Left ventricle myocardium inferior (tissue), 1 donor: ENCODE measurements at places on chromosomes 16 and 17.

- H3K27me3 ChIP-seq, result no peaks in the 10 kb centered on the region
- H3K36me3 ChIP-seq, result peaks cover 13% of the 10 kb centered on the region
Observed at GRCh38 chr17:59093702-59094231, 12.9 kb downstream of the TRIM37 start.

- H3K4me3 ChIP-seq, result peak overlapping the region; percentile 79
- H3K36me3 ChIP-seq, result peaks cover 18% of the 10 kb centered on the region
- peaks cover 40% of the 10 kb centered on the region for H3K4me1 ChIP-seq
- peak; percentile 63 for DNase-seq
- peaks cover 7% of the 10 kb centered on the region for H3K27me3 ChIP-seq
- H3K27ac ChIP-seq, result peak overlapping the region; percentile 95
Observed at GRCh38 chr17:28712032-28712704, 480 bp upstream of the PROCA1 start.

DNA sequence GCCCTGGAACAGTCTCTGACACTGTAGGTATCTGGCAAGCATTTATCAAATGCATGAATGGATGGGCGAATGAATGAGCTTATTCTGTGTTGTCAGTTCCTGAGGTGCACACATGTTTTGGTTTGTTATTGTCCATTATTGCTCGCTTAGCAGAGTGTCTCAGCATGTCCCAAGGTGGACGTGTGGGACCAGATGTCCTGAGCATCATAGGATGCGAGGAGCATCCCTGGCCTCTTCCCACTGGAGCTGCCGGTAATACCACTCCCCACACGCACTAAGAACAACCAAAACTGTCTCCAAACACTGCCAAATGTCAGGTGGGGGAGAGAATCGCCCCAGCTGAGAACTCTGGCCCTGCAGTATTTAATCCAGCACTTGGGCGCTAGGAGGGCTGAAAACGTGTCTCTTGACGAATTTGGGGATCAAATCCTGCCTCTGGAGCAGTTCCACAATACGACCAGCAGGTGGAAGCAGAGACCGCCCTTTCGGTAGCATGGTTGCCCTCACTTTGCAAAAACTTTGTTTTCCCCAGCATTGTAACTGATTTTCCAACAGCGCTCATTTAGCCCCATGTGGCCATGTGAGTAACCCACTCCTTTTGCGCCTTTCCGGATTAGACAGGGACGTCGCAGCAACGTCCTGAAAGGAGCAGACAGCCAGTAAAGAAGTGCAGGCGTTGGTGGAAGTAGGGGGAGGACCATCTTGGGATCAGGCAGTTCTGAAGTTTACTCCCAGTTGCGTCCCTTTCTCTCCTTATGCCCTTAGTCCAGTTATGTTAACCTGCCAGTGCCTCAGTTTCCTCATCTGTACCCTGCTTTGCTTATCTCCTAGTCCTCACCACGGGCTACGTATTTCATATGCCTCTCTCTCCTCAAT, 22.7 kb downstream of the TMEM114 start:
- H3K27ac ChIP-seq, result no peak overlapping the region
- DNase-seq, result peak; percentile 53
- H3K36me3 ChIP-seq, result no peaks in the 10 kb centered on the region
- no peak overlapping the region for H3K4me3 ChIP-seq
- H3K4me1 ChIP-seq, result peaks cover 19% of the 10 kb centered on the region
- H3K27me3 ChIP-seq, result peaks cover 36% of the 10 kb centered on the region

DNA sequence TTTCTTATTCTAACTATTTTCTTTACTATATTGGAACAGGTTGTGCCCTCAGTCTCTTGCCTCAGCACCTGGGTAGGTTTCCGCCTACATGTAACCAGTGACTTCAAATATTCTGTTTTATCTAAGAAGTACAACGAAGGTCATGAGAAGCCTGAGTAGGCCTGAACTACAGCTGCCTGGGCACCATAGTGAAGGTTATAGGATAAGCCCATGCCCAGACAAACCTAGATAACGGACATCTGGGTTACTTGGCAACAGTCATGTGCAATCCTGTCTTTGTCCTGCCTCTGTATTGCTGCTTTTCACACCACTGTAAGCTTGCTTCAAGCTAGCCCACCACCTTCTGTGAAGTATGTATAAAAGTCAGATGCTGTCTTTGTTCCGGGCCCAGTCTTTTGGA, 25.4 kb upstream of the ARL4D start:
- no peak overlapping the region for H3K4me3 ChIP-seq
- no peaks in the 10 kb centered on the region for H3K27me3 ChIP-seq
- no peak for DNase-seq
- H3K27ac ChIP-seq, result peak overlapping the region; percentile 100
- H3K4me1 ChIP-seq, result peaks cover 53% of the 10 kb centered on the region

GRCh38 chr16:46843898-46844642, 13.1 kb upstream of the C16orf87 start:
- H3K36me3 ChIP-seq, result no peaks in the 10 kb centered on the region
- H3K27me3 ChIP-seq, result peaks cover 41% of the 10 kb centered on the region
- no peak for DNase-seq
- H3K27ac ChIP-seq, result no peak overlapping the region

- no peaks in the 10 kb centered on the region for H3K27me3 ChIP-seq
- DNase-seq, result no peak
- no peaks in the 10 kb centered on the region for H3K4me1 ChIP-seq
- H3K36me3 ChIP-seq, result peaks cover 89% of the 10 kb centered on the region
- no peak overlapping the region for H3K4me3 ChIP-seq
Observed at GRCh38 chr16:67730326-67730725, 11.2 kb upstream of the GFOD2 start.

DNA sequence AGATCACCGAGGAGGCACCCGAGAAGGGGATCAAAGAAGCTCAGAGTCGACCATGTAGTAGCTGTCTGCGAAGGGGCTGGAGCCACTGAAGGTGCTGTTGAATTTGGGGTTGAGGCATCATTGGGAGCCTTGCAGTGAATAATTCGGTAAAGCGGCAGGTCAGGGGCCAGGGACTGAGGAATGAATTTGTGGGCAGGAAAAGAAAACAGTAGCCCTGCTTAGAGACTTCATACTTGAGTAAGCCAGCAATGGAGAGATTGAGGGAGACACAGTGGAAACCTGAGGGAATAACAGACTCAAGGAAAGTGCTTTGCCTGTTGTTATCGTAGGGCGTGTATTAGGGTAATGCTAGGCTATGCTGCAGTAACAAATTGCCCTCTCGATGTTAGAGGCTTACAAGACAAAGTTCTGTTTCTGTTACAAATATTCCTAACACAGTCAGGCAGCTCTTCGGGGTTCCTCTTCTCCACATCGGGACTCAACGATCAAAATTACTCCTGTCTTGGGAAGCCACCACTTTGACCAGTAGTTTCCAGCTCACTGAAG, 13.4 kb upstream of the HERPUD1 start:
- peak overlapping the region; percentile 67 for H3K27ac ChIP-seq
- H3K27me3 ChIP-seq, result no peaks in the 10 kb centered on the region
- H3K4me1 ChIP-seq, result peaks cover 36% of the 10 kb centered on the region
- H3K36me3 ChIP-seq, result no peaks in the 10 kb centered on the region
- H3K4me3 ChIP-seq, result no peak overlapping the region
- no peak for DNase-seq

DNA sequence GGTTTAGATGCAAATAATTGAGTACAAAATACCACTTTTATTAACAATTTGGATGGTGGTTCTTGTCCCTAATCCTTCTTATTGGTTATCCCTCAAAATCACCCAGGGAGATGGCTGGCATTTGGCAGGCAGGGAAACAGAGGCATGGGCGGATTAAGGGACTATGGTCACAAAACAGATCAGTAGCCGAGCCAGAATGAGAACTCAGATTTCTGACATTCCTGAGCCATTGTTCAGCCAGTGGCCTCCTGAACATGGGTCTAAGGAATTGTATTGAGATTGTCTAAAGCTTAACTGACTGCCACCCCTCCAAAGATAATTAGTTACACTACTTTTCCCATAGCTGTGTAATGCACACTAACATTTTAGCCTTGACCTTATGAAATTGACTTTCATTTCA, 88.4 kb downstream of the CHD9NB start:
- no peaks in the 10 kb centered on the region for H3K36me3 ChIP-seq
- no peak overlapping the region for H3K27ac ChIP-seq
- H3K4me3 ChIP-seq, result no peak overlapping the region
- H3K4me1 ChIP-seq, result no peaks in the 10 kb centered on the region
- DNase-seq, result no peak

- H3K36me3 ChIP-seq, result no peaks in the 10 kb centered on the region
- H3K4me1 ChIP-seq, result peaks cover 58% of the 10 kb centered on the region
- no peak for DNase-seq
- H3K27ac ChIP-seq, result peak overlapping the region; percentile 88
- H3K4me3 ChIP-seq, result no peak overlapping the region
Observed at GRCh38 chr17:44981221-44981968, 13.3 kb upstream of the C1QL1 start.

GRCh38 chr17:75404223-75404730, 1.2 kb downstream of the GRB2 start:
- no peaks in the 10 kb centered on the region for H3K27me3 ChIP-seq
- H3K36me3 ChIP-seq, result no peaks in the 10 kb centered on the region
- peaks cover 59% of the 10 kb centered on the region for H3K4me1 ChIP-seq

GRCh38 chr17:73586921-73587602, 57.2 kb downstream of the SDK2 start:
- H3K4me3 ChIP-seq, result no peak overlapping the region
- no peaks in the 10 kb centered on the region for H3K36me3 ChIP-seq
- H3K27me3 ChIP-seq, result peaks cover 25% of the 10 kb centered on the region
- H3K4me1 ChIP-seq, result peaks cover 8% of the 10 kb centered on the region

DNA sequence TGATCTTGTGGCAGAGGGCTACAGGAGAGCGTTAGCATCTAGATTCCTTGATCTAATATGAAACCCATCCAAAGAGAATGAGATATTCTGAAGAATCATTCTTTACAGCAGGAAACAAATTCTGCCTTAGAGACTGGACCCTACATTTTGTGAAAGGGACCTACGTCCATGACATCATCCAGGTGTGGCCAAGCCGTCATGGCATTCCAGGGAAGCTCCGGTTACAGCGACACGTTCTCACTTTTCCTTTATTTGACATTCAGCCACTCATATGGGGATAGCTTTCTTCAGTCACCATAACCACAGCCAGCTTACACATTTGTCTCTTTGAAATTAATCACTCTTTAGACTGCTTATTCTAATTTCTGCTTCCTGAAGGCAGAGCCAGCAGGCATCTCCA, 408.1 kb downstream of the XYLT1 start:
- no peaks in the 10 kb centered on the region for H3K4me1 ChIP-seq
- H3K27ac ChIP-seq, result no peak overlapping the region
- peaks cover 45% of the 10 kb centered on the region for H3K27me3 ChIP-seq
- H3K4me3 ChIP-seq, result no peak overlapping the region

DNA sequence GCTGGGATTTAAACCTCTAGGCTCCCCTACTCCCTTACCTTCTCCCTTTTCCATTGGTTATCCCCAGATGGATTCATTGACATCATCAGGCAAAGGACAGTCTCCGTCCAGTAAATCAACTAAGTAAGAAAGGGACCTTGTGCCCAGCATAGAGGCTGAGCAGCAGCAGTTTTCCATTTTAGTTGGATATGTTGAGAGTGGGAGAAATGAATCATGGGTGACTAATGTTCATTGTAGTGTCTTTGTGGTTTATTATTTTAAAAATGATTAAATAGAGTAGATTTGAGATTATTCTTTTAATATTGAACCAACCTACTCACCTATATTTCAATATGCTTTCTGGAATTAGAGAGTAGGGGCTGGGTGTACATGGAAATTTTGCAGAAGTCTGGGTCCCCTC, 99.4 kb upstream of the CACNG3 start:
- DNase-seq, result no peak
- no peak overlapping the region for H3K4me3 ChIP-seq
- H3K27ac ChIP-seq, result no peak overlapping the region
- peaks cover 4% of the 10 kb centered on the region for H3K4me1 ChIP-seq
- H3K27me3 ChIP-seq, result no peaks in the 10 kb centered on the region
- no peaks in the 10 kb centered on the region for H3K36me3 ChIP-seq

DNA sequence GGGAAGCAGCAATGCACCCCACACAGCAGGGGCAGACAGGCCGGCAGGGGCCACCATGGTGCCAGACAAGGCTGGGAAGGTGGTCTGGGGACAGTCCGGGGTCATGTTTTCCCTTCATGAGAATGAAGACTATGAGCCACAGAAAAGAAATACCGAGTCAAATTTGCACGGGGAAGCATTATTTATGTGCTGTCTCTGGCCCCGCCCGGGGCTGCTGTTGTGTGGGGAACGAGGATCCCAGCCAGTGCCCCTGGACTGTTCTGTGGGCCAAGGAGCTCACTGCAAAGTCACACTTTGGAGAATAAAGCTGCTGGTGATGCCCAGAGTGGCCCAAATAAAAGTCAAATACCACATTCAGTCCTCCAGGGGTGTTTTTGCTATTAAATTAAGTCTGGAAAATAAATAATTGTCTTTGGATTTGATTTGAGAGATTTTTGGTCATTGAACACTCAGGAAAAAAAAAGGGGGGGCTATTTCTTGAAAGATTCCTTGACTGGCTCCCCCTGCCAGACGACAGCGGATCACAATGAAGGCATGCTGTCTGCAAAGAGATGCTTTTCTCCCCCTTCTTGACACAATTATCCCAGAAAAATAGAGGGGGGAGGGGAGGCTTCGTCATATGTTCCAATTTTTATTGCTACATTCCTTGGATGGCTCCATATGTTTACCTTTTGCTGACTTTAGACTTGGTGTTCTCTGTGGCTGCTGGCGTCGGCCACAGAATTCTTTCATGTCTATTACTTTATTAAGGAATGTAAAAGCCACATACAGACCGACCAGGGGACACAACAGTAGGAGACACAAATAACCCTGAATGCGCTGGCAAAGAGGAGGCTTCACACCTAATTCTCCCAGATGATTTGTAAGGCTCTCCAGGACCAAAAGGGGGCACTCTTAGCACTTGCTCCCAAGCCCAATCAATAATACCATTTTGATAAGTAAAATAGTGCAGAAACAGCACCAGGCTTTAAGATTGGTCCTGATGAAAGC, 27.1 kb upstream of the ANKFN1 start:
- H3K27me3 ChIP-seq, result peaks cover 24% of the 10 kb centered on the region
- H3K36me3 ChIP-seq, result no peaks in the 10 kb centered on the region
- DNase-seq, result no peak
- no peak overlapping the region for H3K27ac ChIP-seq
- H3K4me1 ChIP-seq, result no peaks in the 10 kb centered on the region

DNA sequence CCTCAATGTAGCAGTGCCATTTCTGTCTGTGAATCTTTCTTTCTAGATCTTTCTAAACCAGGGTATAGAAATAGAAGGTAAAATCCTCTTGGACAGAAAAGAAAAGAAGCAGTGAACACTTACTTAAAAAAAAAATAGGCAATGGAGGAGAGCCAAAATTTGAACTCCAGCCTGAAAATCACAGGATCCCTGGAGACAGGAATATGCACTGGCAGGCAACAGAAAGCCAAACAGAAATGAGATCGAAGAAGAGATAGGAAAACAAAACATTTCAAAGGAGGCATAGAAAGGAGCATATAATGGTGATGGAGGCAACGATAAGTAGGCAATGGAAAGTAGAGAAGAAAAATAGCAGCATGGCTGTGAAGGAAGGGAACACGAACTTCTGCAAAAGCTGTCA, 253.7 kb upstream of the HSBP1 start:
- no peaks in the 10 kb centered on the region for H3K4me1 ChIP-seq
- DNase-seq, result no peak
- H3K36me3 ChIP-seq, result no peaks in the 10 kb centered on the region
- no peak overlapping the region for H3K27ac ChIP-seq
- no peak overlapping the region for H3K4me3 ChIP-seq
- no peaks in the 10 kb centered on the region for H3K27me3 ChIP-seq

- no peaks in the 10 kb centered on the region for H3K27me3 ChIP-seq
- no peak overlapping the region for H3K4me3 ChIP-seq
- DNase-seq, result no peak
- no peaks in the 10 kb centered on the region for H3K36me3 ChIP-seq
- no peak overlapping the region for H3K27ac ChIP-seq
Observed at GRCh38 chr17:30554839-30555751, 77.9 kb downstream of the GOSR1 start.

GRCh38 chr16:86393907-86394626, 116.3 kb upstream of the FOXF1 start:
- H3K27me3 ChIP-seq, result peaks cover 92% of the 10 kb centered on the region
- H3K4me3 ChIP-seq, result no peak overlapping the region
- H3K27ac ChIP-seq, result no peak overlapping the region
- peaks cover 7% of the 10 kb centered on the region for H3K4me1 ChIP-seq
